Cortex of kidney (tissue), 1 donor: ENCODE measurements at places on chromosomes 6 and 20.

DNA sequence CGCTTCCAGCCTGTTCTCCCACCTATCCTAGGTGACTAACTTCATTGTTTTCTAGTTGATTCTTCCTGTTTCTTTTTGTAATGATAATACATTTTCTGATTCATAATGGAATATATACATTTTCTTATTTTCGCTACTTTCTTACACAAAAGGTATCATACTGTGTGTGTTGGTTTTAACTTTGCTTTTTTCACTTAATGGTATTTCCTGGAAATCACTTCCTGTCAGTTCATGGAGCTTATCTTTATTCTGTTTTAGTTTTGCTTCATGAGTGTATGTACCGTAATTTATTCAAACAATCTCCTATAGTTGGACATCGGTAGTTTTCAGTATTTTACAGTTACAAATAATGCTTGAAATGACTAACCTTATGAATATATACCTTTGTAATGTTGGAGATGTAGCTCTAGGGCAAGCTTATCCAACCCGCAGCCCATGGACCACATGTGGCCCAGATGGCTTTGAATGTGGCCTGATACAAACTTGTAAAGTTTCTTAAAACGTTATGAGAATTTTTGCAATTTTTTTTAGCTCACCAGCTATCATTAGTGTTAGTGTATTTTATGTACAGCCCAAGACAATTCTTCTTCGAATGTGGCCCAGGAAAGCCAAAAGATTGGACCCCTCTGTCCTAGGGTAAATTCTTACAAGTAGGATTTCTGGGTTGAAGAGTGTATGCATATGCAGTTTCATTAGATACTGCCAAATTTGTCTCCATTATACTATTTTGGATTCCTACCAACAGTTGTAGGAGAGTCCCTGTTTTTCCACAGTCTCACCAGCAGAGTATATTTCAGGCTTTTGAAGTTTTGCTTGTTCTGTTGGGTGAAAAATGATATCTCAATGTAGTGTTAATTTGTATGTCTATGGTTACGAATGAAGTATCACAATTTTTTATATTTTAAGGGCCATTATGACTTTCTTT is 16.7 kb downstream of the TRMT11 start:
- no peak for DNase-seq

DNA sequence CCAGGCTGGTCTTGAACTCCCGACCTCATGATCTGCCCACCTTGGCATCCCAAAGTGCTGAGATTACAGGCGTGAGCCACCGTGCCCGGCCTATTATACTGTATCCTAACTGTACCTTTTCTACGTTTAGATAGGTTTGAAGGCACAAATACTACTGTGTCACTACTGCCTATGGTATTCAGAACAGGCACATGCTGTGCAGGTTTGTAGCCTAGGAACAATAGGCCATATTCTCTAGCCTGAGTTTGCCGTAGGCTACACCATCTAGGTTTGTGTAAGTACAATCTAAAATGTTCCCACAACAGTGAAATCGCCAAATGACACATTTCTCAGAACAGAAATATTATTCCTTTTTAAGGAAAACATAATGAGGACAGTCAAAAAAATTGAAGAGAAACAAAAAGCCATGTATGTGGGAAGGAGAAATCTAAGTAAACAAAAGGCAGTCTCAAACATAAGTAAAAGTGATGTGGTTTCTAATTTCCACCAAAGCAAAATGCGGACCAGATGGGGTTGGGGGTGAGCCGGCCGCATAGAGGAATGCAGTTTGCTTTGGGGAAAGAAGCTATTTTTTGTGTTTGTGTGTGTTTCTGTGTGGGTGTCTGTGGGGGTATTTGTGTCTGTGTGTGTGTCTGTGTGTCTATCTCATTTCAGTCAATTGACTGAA is 192.6 kb upstream of the SALL4 start:
- DNase-seq = no peak

DNA sequence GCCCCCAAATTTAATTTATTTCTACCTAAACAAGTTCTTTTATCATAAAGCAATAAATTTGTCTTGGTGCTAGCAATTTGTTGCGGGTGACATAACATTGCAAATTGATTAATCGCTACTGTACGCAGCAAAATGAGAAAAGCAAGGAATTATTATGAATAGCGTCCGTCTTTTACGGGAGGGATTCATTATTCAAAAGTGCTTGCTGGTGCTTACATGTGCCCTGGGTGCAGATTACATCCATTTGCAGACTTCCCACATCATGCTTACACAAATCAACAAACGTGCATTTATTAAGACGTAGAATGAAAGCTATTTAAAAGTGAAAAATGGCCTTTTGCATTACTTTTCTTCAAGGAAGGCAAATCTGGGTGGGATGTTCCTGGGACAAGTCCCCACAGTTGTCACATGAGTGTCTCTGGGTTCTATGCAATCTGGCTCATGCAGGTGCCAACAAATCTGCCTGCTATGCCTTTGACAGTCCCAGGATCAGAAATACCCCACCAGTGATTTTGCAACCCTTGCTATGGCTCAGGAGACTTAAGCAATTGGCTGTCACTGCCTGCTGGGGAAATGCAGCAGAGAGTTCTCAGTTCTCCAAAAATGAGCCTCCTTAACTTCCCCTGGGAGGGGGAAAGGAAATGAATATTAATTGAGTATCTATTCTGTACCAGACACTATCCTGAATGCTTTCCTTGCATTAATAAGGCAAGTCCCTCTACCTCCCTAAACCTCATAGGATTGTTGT is 30.1 kb upstream of the MAFB start:
- DNase-seq = no peak

DNA sequence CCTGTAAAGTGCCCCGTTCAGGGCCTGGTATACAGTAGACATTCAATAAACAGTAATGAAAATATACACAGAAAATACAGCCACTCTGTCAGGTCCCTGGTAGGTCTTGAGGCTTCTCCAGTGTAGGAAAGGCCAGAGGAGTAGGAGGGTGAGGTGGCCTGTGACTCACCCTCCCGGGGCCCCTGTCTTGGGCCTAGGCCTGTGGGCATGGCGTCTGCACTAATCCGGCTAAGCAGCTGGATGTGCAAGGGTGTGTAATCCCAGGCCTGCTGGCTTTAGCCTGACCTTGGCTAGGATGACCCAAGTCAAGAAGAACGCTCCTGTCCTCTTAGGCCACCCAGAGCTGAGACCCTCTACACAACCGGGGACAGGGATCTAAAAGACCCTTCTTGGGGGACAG is 84.9 kb downstream of the KCNB1 start:
- DNase-seq = no peak
